ENCODE measurements at places on chromosomes 7 and 10.

DNA sequence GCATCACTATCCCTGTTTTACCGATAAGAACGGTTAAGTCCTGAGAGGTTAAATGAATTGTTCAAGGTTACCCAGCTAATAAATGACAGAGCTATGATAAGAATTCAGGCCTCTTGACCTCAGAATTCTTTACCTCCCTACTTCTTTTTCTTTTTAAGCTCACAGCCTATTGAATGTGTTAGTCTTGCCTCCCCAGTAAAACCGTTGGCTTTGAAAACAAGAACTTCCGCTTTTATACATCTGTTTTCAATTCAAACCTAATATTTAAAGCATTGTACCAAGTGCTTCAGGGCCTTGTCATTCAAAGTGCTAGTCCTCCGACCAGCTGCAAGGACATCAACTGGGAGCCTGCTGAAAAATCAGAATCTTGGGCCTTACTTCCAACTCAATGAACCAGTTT, 15.6 kb downstream of the SEC31B start:
- DNase-seq: no peak

GRCh38 chr7:107579885-107580715, at the start of gene BCAP29:
TSS of gene BCAP29 (plus strand) at chr7:107580246. CDS start at chr7:107580773, 527 bp downstream.
- DNase-seq: peak; percentile 74

GRCh38 chr10:84224411-84225028, 824 bp downstream of the LRIT2 start:
- DNase-seq: no peak

DNA sequence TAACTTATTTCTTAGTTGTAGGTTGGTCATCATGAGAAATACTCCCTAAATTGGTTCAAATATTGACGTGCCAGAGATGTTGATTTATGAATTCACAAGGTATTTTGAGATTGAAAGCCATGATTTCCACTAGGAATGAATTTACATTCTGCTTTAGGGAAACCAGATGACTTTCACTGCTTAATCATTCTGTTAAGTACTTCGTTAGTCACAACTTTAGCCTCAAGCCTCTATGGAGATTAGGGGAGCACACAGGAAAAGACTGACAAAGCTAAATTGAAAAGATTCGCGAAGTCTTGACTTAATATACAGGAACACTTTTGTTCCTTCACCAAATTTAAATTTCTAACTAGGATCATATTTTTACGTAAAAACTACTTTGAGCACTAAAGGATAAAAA, 250.4 kb upstream of the CACNA2D1 start:
- DNase-seq: no peak

GRCh38 chr7:1566687-1567048, 3.2 kb downstream of the PSMG3 start:
- no peak for DNase-seq

DNA sequence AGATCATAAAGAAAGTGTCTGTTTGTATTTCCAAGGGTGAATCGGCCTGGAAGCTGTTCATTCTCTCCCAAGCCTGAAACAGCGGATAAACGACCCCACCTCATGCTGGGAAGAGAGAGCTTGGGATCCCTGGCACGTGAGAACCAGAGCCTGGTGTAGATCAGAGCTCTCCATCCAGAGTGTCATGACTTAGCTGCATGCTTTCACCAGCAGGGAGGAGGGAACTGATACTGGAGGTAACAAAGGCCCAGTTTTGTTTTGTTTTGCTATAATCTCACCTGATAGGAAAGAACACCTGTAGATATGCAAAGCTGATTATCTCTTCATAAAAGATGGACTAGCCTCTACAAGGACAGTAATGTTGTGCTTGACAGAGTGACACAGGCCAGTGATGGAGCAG, 236.6 kb downstream of the POM121L12 start:
- no peak for DNase-seq

- no peak for DNase-seq
Measured at GRCh38 chr10:53487019-53487983, 714.7 kb upstream of the MBL2 start.

- DNase-seq: no peak
Measured at GRCh38 chr10:127067542-127068194, 128.7 kb downstream of the INSYN2A start.

DNA sequence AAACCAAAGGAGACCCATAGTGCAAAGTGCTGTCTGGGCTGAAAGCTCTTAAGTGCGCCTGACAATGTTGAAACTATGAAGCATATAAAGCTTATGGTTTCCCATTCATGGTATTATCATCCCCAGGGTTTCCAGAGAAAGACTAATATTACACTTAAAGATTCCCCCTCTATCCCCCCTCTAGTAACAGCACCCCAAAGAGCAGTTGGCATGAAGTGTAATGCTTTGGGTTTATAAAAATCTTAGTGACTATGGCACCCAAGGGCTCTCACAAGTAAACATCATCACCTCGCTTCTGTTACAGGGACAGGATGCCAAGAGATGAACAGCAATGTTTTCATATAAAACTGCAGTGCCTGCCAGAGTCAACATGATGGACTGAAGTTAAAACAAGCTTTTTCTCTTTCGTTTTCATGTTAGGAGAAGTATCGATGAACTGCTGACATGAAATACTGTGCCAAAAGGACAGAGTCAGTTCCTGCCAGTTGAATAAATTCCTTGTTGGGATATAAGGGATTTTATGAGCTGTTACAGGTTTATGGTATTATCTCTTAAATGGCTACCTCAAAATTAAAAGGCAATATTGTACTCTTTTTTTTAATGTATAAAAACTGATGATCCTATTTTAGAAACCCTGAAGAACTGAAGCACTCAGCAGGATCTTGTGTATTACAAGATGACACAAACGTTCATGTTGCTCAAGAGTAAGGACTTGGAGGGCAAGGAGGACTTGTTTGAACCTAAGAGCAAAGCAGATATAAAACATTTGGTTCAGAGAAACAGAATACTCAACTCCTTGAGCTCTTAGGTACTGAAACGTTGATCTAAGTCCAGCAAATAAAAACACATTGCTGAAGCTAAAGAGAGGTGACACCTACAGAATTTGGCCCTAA, 203.7 kb upstream of the IMMP2L start:
- DNase-seq: no peak

GRCh38 chr10:99815621-99816020, 33.2 kb downstream of the ABCC2 start:
- no peak for DNase-seq

DNA sequence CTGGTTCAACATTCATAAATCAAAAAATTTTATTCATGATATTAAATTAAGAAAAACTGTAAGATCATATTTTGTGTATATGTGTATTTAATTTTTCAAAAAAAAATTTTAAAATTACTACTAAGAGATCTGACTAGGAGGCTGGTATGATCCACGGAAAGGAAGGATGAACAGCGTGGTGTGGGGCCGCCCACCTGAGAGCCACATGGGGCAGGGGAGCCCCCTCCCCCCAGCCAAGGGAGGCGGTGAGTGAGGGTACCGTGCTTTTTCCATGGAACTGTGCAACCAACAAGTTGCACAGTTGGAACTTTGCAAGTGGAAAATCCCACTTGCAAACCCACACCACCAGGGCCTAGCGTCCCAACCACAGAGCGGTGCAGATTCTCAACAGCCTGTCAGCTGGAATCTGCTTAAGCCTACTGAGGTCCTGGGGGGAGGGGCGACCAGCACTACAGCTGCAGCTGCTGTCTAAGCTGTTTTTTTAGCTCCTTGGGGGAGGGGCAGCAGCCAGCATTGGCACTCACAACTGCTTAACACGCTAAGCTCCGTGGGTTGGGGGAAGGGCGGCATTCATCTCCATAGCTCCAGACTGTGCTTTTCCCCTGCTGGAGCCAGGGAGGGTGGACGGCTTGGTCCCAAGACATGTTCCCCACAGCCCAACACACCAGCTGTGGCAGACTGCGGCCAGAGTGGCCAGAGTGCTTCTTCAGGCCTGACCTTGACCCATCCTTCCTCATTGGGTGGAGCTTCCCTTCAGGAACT, 94.2 kb upstream of the IGFBP3 start:
- no peak for DNase-seq

DNA sequence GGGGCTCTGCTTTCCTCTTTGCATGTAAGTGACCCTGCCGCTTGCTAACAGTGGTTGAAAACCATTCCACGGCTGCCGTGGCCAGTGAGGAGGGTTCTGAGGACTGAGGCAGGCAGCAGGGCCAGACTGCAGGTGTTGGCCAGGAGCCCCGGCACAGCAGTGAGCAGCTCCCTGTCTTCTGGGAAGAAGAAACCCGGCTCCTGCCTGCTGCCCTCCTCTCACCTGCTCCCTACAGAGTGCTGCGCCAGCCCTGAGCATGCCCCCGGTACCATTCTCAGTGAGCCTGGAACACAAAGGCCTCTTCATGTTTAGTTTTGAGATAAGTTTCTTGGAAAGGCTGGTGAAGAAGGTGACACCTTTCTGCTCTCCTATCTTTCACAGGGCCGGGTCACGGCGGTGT, 199.9 kb downstream of the TAX1BP1 start:
- DNase-seq: no peak

DNA sequence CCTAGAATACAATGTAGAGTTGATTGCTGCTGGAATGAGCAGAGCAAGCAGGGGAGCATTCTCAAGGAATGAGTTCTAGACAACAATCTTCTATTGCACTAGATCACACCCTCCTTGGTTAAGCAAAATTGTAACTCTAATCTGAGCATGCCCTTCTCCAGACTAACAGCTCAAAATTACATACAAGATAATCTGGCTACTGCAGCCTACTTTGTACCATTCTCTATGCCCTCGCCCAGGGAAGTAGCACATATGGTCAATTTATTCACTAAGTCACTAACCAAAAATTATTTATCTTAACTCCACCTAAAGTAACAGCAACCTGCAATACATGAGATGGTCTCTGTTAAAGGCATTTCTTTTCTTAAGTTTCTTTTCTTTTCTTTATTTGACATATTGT, 42.5 kb upstream of the KCTD7 start:
- DNase-seq: no peak

- no peak for DNase-seq
Measured at GRCh38 chr10:77504196-77504872, 133.3 kb downstream of the KCNMA1 start.

- DNase-seq: no peak
Measured at GRCh38 chr10:43073191-43073590, 3.7 kb upstream of the RET start.

DNA sequence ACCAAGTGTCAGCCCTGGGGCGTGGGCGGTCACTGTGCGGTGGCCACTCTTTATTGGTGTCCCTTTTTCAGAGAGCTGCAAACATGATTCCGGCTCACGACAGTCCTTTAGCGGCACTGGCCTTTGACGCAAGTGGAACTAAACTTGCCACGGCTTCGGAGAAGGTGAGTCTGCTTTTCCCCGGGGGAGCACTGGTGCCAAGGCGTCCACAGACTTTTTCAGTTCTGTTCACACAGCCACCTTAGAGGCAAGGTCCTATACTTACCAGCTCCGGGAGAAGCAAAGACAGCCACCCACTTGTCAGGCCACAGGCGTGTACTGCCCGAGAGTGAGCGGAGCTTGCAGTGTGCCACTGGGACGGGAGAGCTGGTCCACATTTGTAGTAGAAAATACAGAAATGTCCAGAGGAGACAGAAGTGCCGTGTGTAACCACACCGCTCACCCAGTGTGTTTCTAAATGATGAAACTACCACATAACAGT, 27.9 kb downstream of the WIPI2 start:
- no peak for DNase-seq

GRCh38 chr10:108631332-108631731, 1292.0 kb downstream of the XPNPEP1 start:
- DNase-seq: peak; percentile 2

DNA sequence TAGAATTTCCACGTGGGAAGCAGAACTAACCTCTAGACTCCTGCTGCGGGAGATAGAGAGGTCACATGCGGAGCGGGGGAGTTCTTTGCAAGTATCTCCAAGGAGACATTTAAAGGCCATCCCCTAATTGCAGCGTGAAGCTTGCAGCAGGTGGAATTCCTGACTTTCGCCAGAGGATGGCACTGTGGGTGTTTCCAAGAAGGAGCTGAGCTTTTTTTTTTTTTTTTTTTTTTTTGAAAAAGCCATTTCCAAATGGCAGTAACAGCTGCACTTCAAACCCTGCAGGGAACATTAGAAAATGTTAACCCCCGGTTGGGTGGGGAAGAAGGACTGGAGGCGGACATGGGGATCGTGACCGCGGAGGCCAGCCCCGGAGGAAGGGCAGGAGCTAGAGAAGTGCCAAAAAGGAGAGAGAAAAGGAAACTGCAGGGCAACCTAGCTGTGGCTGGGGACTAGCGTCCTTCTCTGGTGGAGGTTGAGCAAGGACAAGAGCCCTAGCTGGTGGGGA, 487.7 kb downstream of the TYW1 start:
- DNase-seq: peak; percentile 25

DNA sequence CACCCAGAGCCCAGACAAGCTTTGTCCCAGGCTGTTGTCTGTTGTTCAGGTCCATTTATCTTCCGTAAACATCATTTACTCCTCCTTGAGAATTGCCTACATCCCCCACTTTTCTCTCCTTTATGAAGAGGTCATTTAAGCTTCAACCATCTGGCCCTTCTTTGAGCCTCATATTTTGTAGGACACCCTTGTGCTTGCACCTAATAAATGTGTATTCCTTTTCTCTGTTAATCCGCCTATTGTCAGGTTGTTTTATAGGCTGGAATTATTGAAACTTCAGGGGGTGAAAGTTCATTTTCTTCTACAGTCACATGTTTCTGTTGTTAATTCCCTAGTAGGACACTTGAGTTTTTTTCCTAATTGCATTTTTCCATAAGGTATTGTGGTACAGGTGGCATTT, 19.6 kb upstream of the CTTNBP2 start:
- DNase-seq: no peak

GRCh38 chr7:116981939-116982338, 28.6 kb downstream of the ST7 start:
- DNase-seq: no peak

GRCh38 chr7:71300086-71300485, 168.1 kb downstream of the GALNT17 start:
- DNase-seq: no peak

GRCh38 chr7:1977059-1977875, 255.5 kb downstream of the MAD1L1 start:
- DNase-seq: no peak

DNA sequence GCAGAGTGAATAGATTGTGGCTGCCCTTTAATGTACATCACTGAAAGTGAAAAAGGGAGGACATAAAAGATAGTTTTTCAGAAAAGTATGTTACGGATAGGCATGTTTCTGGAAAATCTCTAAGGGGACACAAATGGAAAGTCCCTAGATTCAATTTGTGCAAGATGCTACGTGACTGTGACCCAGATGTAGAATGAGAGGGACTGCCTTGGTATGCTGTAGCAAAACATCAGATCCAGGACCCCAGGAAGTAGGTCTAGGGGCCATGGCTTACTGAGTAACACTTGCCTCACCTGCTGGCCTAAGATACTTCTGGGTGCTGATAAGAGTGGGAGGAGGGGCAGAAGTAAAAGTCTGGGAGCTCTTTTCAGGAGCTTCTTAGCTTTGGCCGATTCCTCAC, 191.2 kb upstream of the PHYHIPL start:
- DNase-seq: no peak

DNA sequence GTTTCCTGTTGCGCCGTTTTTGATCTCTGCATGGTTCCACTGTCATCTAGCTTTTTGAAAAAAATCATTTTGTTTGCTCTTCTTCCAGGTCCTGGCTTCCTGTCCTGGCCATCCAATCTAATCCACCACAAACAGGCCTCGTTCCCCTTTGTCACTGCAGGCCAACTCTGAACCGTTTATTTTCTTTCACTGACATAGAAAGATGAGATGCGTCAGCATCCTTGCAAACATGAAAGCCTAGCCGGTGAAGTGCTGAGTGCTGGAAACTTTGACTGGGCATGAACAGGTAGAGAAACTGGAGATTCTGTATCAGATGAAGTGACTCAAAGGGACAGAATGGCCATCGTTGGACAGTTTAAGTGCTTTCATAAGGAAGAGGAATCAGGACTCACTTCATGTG, 1247.8 kb downstream of the TYW1 start:
- no peak for DNase-seq

- no peak for DNase-seq
Measured at GRCh38 chr7:31028006-31028405, 24.1 kb upstream of the ADCYAP1R1 start.

- no peak for DNase-seq
Measured at GRCh38 chr10:70441895-70442309, 421 bp upstream of the NODAL start.
